HTR-8/SVneo (cell line): ENCODE measurements at places on chromosomes 3 and 15.

DNA sequence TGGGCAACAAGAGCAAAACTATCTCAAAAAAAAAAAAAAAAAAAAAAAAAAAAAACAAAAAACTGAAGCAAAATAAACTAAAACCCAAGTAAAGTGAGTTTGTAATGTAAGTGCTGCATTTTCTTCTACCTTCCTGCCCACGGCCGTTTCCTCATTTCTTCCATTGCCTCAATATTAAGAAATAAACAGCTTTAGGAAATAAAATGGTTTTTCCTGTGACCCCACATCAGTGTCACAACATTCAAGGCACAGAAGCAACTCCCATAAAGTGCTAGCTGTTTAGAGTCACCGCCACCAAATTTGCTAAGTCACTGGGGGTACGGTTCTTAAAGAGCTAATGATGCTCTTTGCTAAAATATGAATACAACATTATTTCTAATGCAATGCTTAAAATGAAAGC, 3.3 kb downstream of the PKM start:
- no peak for DNase-seq

- no peak for DNase-seq
These were observed 27.2 kb downstream of the LINGO1 start for GRCh38 chr15:77605547-77605946.

- DNase-seq: no peak
These were observed 80.4 kb upstream of the MEF2A start for GRCh38 chr15:99485153-99485961.

GRCh38 chr15:80061582-80061981, 2.1 kb downstream of the ZFAND6 start:
- DNase-seq: no peak

DNA sequence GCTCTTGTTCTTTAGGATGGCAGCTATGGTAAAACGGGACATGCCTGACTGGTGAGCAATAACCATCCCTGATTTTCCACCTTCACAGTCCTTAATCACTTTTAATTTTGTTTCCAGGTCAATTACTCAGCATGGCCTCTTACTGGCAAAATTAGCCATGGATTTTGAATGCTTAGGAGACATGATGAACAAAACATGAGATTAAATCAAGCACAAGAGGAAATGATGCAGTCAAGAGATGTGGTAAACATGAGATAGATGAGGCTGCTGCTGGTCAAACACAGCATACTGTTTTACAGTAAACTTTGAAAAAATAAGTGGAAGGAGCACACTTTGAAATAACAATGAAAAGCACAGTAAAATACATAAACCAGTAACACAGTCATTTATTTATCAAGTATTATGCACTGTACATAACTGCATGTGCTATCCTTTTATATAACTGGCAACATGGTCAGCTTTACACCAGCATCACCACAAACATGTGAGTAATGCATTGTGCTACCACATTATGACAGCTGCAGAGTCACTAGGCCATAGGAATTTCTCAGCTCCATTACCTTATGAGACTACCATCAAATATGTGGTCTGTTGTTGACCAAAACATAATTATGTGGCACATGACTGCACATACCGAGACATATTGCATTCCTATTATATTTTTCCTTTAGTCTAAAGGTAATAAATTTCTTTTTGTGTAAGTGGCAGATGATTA, 30.1 kb upstream of the ZNF502 start:
- DNase-seq: no peak

GRCh38 chr3:57048052-57048671, 12.3 kb upstream of the SPATA12 start:
- no peak for DNase-seq

GRCh38 chr3:130693314-130693713, 53.3 kb downstream of the PIK3R4 start:
- no peak for DNase-seq

DNA sequence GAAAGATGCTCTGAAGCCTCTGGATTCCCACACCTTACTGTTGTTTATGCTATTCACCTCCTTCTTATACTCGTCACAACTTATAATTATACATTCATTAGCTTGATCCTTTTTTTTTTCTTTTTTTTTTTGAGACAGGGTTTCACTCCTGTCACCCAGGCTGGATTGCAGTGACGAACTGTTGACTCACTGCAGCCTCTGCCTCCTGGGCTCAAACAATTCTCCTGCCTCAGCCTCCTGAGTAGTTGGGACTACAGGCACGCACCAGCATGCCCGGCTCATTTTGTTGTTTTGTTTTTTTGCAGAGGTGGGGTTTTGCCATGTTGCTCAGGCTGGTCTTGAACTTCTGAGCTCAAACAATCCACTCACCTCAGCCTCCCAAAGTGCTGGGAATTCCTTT, 143.6 kb downstream of the PLCL2 start:
- DNase-seq: no peak

- DNase-seq: no peak
These were observed 293.1 kb downstream of the NLGN1 start for GRCh38 chr3:173690542-173691180.

- no peak for DNase-seq
These were observed 92.4 kb upstream of the DAZL start for GRCh38 chr3:16697443-16698147.

GRCh38 chr15:63491979-63492378, 12.4 kb upstream of the USP3 start:
- DNase-seq: no peak

GRCh38 chr15:93020976-93021772, 67.8 kb downstream of the RGMA start:
- DNase-seq: no peak

DNA sequence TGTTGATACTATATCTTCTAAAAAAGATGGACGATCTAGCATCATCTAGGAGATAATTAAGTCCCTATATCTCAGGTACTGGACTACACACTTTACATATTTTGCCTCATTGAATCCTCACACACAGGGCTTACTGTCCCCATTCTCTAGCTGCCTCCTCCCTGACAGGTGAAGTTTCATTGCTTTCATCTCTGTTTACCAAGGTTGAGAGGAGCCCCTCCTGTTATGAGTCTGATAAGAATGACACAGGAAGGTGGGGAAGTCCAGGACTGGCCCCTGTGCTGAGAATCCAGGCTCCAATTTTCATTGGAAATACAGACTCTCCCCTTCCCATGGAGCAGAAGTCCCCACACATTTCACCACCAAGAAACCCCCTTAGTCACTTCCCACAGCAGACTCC, 105.2 kb downstream of the XXYLT1 start:
- no peak for DNase-seq

DNA sequence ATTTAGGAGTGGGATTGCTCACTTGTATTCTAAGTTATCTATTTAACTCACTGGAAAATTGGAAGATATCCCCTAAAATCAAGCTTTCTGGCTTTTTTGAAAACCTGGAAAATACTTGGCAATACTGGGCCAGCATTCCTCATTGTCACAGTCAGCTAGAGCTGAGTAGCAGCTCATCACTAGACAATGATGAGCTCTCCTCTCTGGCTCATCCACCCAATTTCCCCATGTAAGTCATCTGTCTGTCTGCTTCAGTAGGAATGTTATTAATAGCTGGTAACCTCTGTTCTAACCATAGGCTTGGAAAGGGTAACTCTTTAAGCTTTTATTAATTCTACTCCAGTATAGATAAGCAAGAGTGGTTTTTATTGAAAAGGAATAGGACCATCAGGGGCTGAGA, 39.7 kb upstream of the PIK3R4 start:
- DNase-seq: no peak
